ENCODE measurements at places on chromosomes 2 and 18. TPM values are rescaled to one million over a fixed set of nuclear protein-coding genes. Genes with fewer than 3 reads are reported as not detected.

- H3K4me1 ChIP-seq: peaks cover 3% of the 10 kb centered on the region
- H3K36me3 ChIP-seq: no peaks in the 10 kb centered on the region
- H3K4me3 ChIP-seq: no peak overlapping the region
- H3K27ac ChIP-seq: no peak overlapping the region
- no peaks in the 10 kb centered on the region for H3K27me3 ChIP-seq
These were observed 3.5 kb upstream of the IL1B start for GRCh38 chr2:112840068-112840445.

DNA sequence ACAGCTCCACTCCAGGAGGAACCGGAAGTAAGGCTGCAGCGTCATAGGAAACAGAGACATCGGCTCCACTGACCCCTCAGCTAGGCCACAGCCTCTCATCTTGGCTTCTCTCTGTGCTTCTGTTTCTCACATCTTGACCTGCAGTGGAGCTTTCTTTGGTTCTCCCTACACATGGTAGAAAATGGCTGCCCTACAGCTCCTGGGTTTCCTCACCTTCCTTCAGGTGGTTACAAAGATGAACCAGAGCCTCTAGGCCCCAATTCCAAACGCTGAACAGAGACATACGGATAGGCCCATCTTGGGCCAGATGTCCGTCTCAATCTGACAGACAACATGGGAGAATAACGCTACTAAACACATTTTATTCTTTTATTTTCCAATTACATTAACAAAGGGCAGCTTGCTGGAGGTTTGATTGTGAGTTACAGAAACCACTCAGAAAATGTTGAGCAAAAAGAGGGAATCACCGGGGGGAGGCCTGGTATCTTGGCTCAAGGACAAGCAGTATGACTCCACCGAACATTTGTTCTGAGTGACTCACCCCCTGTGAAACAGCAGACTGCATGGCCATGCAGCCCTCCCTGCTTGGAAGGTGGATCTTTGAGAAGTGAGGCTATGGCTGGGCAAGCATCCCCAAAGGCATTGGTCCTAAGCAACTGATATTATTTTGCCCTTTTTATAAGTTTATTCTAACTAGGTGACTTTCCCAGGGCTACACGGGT, 303.5 kb downstream of the CDCA7 start:
- H3K27ac ChIP-seq: no peak overlapping the region
- H3K27me3 ChIP-seq: no peaks in the 10 kb centered on the region
- H3K4me3 ChIP-seq: no peak overlapping the region

DNA sequence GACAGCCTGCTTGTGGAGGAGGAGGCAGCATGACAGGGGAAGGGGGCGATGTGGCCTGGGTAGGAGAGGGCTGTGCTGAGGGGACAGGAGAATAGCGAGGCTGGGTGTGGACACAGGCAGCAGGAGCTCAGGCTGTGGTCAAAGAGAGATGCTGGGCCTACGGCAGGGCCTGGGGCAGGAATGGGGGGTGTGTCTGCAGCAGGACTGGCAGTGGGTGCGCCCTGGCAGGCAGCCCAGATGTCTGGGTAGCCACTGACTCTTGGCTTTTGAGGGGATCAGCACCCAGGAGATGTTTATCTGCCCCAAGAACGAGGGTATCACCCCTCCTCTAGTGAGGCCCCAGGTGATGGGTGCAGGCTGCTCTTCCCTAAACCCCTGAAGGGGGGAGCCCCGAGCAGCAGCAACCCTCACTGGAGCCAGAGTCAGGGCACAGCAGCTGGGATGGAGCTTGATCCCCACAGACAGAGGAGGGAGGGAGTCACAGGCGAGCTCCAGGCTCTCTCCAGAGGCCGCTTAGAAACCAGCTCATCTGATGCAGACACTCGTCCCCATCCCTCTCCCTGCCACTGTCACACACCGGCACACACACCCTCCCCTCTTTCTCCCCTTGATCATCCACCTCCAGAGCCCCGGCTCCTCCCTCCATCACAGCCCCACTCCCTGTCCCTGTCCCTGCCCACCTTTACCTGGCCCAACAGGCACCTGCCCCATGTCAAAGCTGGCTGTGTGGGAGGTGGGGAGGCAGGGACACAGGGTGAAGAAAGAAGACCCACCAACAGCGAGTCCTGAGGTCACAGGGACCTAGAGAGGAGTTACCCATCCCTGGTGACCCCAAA, 29.8 kb upstream of the TNS1 start:
- H3K4me3 ChIP-seq: no peak overlapping the region
- H3K4me1 ChIP-seq: peaks cover 26% of the 10 kb centered on the region
- no peak overlapping the region for H3K27ac ChIP-seq
- H3K36me3 ChIP-seq: no peaks in the 10 kb centered on the region
- H3K27me3 ChIP-seq: peaks cover 24% of the 10 kb centered on the region

DNA sequence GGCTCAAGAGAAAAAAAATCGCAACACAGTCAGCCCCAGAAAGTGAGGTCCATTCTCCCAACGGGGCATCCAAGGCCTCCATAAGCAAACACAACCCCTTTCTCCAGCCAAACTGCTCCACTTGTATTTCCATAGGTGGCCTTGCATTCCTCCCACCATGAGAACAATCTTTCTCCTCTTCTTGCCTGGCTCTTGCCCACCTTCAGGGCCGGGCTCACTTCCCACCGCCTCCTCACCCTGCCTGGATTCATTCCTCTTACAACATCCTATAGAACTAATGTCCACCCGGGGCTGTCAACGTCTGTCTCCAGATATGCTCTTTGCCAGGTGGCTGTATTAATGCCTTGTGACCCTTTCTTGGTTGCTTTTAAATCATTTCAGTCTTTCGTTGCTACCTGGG, 124.5 kb downstream of the SMAD7 start:
- H3K4me3 ChIP-seq: no peak overlapping the region
- no peak overlapping the region for H3K27ac ChIP-seq
- H3K27me3 ChIP-seq: no peaks in the 10 kb centered on the region
- H3K36me3 ChIP-seq: no peaks in the 10 kb centered on the region
- no peak for DNase-seq
- peaks cover 52% of the 10 kb centered on the region for H3K4me1 ChIP-seq

- no peak for DNase-seq
- peaks cover 10% of the 10 kb centered on the region for H3K27me3 ChIP-seq
- H3K4me3 ChIP-seq: no peak overlapping the region
- peaks cover 7% of the 10 kb centered on the region for H3K4me1 ChIP-seq
- no peaks in the 10 kb centered on the region for H3K36me3 ChIP-seq
These were observed 17.8 kb upstream of the SMAD7 start for GRCh38 chr18:48968412-48969215.

DNA sequence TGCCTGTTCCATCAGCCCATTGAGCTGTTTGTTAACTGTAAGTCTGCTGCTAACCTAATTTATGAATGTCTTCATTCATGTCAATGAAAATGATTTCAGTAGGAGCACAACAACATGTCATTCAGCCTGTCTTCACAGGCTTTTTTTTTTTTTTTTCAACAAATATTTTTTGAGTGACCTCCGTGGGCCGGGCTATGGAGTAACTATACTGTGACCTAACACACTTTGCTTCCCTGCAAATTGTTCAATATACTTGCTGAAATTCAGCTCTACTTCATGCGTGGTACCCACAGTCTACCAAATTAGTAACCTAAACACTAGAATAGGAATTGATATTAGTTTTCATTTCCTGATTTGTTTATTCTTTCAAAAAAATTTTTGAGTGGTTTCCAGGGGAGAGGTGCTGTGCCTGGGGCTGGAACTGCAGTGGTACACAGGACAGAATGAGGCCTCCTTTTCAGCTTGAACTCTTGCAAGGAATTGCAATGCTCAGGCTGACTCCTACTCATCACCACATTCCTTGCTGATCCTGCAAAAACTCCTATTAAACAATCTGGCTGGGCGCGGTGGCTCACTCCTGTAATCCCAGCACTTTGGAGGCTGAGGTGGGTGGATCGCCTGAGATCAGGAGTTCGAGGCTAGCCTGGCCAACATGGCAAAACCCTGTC, 87.1 kb downstream of the CDH20 start:
- H3K4me3 ChIP-seq: no peak overlapping the region
- no peaks in the 10 kb centered on the region for H3K4me1 ChIP-seq
- H3K27ac ChIP-seq: no peak overlapping the region
- no peaks in the 10 kb centered on the region for H3K36me3 ChIP-seq
- no peak for DNase-seq

DNA sequence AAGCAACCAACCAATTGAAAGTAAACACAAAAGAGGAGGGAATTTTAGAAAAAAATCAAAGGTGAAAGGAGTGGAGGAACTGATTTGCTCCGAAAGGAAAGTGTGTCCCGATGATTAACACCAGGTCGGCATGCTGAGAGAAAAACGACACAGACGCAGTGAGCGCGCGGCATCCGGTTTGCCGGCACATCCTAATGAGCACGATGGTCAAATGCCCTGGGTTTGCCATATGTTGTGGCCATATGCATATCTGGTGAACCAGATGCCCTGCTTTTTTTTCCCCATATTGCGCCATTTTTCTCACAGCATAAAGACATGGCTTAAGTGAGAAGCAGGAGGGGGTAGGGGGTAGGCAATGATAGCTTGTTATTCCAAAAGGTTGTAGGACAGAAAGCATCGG, 626.7 kb downstream of the BCL11A start:
- H3K27ac ChIP-seq: no peak overlapping the region
- H3K27me3 ChIP-seq: no peaks in the 10 kb centered on the region
- no peak overlapping the region for H3K4me3 ChIP-seq
- no peaks in the 10 kb centered on the region for H3K36me3 ChIP-seq
- H3K4me1 ChIP-seq: no peaks in the 10 kb centered on the region
- DNase-seq: no peak

GRCh38 chr18:10131460-10132395, 217.9 kb downstream of the VAPA start:
- H3K27ac ChIP-seq: no peak overlapping the region
- peak; percentile 61 for DNase-seq
- peaks cover 23% of the 10 kb centered on the region for H3K4me1 ChIP-seq

DNA sequence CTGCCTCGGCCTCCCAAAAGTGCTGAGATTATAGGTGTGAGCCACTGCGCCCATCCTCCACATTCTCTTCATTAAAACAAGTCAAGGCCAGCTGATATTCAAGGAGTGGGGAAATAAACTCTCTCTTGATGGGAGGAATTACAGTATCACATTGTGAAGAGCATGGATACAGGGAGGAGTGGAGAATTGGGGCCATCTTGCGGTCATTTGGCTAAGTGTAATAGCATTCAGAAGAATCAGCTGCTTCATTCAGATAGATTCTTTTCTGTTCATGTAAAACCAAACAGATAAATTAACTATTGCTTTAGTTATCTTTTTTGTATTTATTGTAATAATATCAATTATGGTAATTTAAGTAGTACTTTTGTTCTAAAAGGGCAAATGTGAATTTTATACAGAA, 156.3 kb downstream of the UBR3 start:
- no peaks in the 10 kb centered on the region for H3K27me3 ChIP-seq

DNA sequence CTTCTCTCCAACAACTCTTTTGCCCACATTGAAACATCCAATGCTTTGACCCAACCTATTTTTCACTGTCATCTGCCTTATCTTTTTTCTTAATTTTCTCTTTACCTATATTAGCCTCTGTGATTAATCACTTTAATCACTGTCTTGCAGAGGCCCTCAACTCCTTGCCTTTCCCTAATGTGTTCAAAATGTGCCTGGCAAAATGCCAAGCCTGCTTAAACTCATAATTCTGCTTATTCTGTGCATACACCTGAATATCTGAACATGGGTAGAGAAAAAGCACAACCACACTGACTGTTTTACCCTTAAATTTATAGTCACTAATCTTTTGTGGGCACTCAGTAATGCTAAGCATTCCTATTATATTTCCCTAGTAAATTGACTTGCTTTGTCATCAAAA, 63.0 kb upstream of the GALNT13 start:
- peak; percentile 3 for DNase-seq
- no peak overlapping the region for H3K27ac ChIP-seq
- no peaks in the 10 kb centered on the region for H3K27me3 ChIP-seq

DNA sequence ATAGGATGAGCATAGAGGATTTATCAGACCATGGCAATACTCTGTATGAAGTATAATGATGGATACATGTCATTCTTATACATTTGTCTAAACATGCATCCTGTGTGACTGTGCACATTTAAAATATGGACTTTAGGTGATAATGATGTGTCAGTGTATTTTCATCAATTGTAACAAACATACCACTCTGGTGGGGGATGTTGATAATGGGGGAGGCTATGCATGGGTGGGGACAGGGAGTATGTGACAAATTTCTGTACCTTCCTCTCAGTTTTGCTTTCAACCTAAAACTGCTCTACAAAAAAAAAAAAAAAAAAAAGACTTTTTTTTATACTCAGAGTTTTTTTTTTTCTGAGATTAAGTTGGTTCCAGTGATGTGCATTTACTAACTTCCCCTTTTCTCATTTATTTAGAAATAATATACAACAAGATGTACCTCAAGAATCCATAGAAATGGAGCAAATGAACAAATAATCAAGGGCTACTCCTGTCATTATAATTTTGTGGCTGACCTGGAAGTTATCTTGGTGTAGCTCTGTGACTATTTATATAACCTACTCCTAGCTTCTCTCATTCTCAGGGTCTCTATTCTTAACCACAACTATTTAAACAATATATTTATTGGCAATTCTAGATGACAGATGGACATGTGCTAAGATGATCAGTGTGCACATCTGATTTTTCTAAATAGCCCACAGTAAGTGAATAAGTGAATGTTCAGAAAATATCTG, 108.9 kb upstream of the ITGA4 start:
- H3K27me3 ChIP-seq: no peaks in the 10 kb centered on the region
- H3K4me3 ChIP-seq: no peak overlapping the region
- H3K4me1 ChIP-seq: no peaks in the 10 kb centered on the region
- no peak overlapping the region for H3K27ac ChIP-seq

DNA sequence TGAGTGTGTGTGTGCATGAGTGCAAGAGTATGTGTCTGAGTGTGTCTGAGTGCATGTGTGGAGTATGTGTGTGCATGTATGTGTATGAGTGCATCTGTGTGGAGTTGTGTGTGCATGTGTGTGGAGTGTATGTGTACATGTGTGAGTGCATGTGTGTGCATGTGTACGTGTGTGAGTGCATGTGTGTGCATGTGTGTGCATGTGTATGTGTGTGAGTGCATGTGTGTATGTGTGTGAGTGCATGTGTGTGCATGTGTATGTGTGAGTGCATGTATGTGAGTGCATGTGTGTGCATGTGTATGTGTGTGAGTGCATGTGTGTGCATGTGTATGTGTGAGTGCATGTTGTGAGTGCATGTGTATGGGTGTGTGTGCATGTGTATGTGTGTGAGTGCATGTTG, 23.7 kb downstream of the TOGARAM2 start:
- no peak for DNase-seq
- no peaks in the 10 kb centered on the region for H3K36me3 ChIP-seq
- no peaks in the 10 kb centered on the region for H3K27me3 ChIP-seq
- no peak overlapping the region for H3K27ac ChIP-seq

ASAP2 gene
- polyA plus RNA-seq: 14.1 TPM

KLHL30 gene
- 12.7 TPM for polyA plus RNA-seq

TTL gene
- polyA plus RNA-seq: 43.5 TPM

CPO gene
- polyA plus RNA-seq: 0.21 TPM

SLC23A3 gene
- polyA plus RNA-seq: 0.69 TPM

RAB17 gene
- polyA plus RNA-seq: 9.4 TPM
